Epithelial cell of prostate (primary cell): ENCODE measurements at places on chromosomes 5 and 9.

- no peak for DNase-seq
Observed at GRCh38 chr9:4382722-4383317, 83.0 kb upstream of the GLIS3 start.

- no peak for DNase-seq
Observed at GRCh38 chr5:35781181-35781790, 75.4 kb upstream of the IL7R start.

DNA sequence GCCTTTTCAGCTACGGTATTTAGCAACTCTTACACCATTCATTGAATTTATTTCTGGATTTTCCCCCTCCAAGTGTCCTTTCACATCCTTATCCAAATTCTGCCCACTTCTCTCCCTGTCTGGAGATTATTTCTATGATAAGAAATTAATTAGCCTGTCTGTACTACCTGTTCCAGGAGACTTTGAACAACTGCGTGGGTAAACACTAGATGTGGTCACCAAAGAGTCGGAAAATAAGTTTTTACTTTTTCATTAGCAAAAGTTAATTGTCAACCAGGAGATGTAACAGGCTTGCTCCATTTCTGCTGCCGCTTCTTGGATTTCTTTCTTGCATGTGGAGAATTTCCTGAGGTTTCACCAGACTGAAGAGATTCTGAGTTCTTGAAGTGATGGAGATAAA is 14.0 kb downstream of the SLC1A1 start:
- DNase-seq, result no peak

- no peak for DNase-seq
Observed at GRCh38 chr9:6761306-6761705, 3.5 kb downstream of the KDM4C start.

GRCh38 chr9:20117482-20117881 is 328.6 kb upstream of the SLC24A2 start:
- no peak for DNase-seq
